ENCODE measurements at places on chromosomes 3 and 15.

DNA sequence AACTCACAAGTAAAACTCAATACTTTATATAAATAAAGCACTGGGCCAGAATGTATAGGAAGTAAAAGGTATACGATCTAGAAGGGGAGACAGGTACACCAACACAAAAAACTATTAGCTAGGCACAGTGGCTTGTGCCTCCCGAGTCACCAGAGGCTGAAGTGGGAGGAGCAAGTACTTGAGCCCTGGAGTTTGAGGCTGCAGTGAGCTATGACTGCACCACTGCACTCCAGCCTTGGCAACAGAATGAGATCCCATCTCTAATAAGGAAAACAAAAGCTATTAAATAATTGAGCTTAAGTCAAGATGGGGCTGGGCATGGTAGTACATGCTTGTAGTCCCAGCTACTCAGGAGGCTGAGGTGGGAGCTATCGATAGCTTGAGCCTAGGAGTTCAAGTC, 17.0 kb downstream of the PIK3CB start:
- no peak for DNase-seq

GRCh38 chr3:194702545-194702944, 16.9 kb downstream of the FAM43A start:
- no peak for DNase-seq

GRCh38 chr15:58306591-58307312, 125.0 kb upstream of the LIPC start:
- no peak for DNase-seq

DNA sequence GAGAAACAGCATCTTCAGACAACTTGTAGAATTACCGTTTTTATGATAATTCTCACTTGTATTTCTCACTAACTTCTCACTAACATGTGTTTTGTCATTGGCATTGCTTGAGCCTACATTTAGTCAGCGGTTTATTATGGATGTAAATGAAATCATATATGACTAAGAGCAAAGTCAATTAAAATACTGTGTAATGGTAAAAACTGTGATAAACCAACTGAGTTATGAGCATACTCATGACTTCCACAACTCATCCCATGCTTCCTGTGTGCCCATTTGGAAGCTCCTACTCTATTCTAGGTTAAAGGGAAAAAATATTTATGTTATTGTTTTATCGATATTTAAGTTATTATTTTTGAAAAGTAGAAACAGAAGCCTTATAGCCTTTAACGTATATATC, 12.8 kb downstream of the PXK start:
- DNase-seq = no peak

DNA sequence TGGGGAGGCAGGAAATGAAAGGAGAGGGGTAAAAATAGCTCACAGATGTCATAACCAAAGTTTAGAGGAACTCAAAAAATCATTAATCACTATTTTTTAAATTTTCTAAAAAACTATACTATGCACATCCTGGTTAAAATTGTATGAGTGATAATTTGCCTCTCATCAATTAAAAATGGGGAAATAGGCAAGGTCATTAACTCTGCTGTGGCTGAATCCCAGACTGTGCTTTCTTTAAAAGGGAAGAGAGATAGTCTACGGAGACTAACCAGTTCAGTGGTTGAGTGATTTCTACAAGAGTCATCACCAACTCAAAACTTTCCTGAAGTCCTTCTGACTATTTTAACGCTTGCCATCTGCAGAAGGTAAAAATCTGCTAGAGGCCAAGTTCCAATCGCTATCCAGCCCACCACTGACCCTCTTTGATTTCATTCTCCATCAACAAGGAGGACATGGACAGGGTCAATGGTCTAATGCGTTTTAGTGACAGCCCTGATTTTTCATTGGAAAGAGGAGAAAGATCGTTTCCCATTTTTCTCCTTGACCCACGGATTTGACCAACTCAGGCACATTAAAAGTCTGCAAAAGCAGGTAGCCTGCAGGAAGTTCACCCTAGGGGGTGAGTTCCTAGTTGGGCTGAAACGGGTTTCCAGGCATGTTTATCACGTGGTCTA, 850 bp downstream of the SUCLG2 start:
- no peak for DNase-seq

DNA sequence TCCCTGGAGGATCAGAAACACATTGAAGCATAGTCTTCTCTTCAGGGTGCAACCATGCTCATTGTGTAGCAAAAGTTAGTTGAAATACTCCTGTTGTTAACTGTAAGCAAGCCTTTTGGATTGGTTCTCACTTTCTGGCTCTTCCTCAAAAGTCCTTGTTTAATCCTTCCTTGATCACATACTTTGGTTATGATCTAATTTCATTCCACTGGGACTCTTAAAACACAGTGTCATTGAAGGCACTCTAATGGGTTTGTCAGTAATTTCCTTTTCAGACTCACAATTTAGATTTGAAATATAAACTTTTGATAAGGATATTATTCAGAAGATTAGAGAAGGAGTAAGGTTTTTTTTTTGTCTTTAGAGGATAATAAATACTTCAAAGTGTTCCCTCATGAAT, 451.7 kb upstream of the SGO1 start:
- no peak for DNase-seq

DNA sequence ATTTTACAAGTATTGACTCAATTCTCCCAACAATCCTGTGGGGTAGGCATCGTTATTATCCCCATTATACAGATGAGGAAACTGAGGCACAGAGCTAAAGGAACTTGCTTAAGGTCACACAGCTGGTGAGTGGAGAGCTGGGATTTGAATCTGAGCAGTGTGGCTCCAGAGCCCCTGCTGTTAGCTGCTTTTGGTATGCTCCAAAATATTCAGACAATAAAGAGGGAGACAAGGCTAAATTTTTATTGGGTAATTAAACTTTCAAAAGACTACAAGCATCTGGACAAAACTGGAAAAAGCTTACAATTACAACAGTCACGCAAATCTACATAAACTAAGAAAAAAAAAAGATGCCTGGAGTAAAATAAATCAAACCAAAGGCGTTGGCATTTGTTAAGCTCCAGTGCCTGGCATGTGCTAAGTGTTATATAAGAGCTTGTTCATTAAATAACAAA, 27.7 kb downstream of the CCDC13 start:
- DNase-seq = no peak

- DNase-seq = no peak
These were observed 60.1 kb downstream of the FNDC3B start for GRCh38 chr3:172099495-172099808.

GRCh38 chr3:112767177-112767576, 79.5 kb downstream of the CD200R1L start:
- no peak for DNase-seq

GRCh38 chr15:42710662-42711061, 26.3 kb downstream of the CDAN1 start:
- no peak for DNase-seq

GRCh38 chr3:195441992-195442572, 738 bp downstream of the ACAP2 start:
- no peak for DNase-seq

GRCh38 chr3:53750253-53751210, 95.7 kb downstream of the CHDH start:
- no peak for DNase-seq
